ENCODE measurements at places on chromosomes 6 and 20. TPM values are rescaled to one million over a fixed set of nuclear protein-coding genes. Genes with fewer than 3 reads are reported as not detected.
A peak's percentile ranks its signal among the peaks of the same experiment; 100 is the strongest.

- no peak for DNase-seq
Observed at GRCh38 chr6:84847390-84848160, 83.2 kb upstream of the TBX18 start.

- DNase-seq, result no peak
Observed at GRCh38 chr6:44062771-44063560, 64.3 kb downstream of the MRPL14 start.

- DNase-seq, result no peak
Observed at GRCh38 chr20:60691966-60692615, 560.0 kb upstream of the CDH4 start.

DNA sequence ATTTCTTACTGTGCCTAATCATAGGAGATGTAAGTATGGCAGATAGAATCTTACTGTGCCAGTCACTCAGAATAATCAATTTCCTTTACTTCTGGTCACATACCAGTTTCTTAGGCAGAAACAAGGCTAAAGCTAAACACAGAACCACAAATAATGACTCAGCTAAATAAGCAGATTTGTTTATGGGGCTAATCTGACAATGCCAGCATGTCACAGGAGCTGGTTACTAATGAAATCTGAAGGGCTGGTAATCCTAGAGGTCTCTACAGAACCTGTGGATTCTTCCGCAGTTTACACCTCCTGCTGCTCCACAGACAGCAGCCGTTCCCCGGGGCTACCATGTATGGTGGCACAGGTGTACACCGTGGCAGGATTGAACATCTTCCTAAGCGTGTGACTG, 80.8 kb downstream of the LYRM4 start:
- no peak for DNase-seq

DNA sequence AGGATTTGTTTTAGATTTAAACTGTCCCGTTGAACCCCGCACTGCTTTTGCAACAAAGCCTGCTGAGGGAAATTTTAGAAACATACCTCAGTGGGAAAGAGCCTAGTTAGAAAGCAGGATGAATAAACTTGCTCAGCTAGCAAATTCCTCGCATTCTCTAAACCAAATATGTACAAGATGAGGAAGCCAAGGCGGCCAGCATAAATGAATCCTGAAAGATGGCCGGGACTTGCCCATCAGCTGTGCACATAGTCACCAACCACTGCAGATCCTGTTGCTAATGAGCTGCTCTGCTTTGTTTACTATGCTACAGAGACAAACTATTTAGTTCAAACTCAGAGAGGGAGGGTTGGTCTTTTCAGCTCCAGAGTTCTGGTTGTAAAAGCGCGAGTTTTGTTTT, 49.0 kb downstream of the TMEM170B start:
- DNase-seq, result no peak

- no peak for DNase-seq
Observed at GRCh38 chr20:18138266-18138582, 561 bp downstream of the KAT14 start.

- DNase-seq, result no peak
Observed at GRCh38 chr6:5303682-5304081, 42.4 kb downstream of the FARS2 start.

- no peak for DNase-seq
Observed at GRCh38 chr6:320351-321157, 28.3 kb downstream of the DUSP22 start.

DNA sequence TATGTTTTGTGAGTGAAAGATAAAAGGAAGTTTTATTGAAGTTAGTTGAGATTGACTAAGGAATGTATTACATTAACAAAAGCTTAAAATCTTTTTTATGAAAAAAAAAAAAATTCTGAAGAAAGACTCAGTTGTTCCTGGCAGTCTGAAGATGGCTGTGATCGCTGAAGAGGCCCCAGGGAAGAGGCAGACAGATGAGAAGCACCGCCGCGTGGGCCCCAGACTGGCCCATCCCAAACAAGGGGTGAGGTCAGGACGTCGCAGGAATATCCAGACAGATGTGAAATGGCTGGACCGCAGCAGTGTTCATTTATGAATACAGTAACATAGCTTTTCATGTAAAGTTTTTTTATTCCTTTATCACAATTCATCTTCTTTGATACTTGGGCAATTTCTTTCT, 194.2 kb downstream of the TBXT start:
- DNase-seq, result no peak

DNA sequence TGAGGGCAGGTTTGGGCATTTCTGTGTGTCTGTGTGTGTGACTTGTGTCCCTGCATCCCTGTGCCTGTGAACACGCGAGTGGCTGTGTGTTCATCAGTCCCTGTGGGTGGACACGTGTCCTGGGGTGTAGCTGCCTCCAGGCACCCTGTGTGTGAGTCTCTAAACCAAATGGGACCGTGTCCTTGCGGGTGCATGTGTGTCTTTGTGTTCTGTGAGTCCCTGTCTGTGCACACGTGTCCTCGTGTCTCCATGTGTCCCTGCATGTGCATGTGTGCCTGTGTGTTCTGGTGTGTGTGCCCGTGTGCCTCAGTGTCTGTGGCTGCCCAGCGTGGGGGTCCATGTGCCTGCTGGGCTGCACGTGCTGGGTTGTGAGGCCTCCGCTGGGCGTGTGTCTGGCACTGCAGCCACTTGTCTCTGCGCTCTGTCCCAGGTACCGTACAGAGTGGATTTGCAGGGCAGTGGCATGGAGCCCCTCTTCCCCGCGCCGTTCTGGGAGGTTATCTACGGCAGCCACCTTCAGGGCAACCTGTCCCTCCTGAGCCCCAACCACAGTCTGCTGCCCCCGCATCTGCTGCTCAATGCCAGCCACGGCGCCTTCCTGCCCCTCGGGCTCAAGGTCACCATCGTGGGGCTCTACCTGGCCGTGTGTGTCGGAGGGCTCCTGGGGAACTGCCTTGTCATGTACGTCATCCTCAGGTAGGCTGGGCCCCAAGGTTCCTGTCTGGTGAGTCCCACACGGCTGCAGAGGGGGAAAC, 8.2 kb upstream of the LKAAEAR1 start:
- DNase-seq, result no peak

GRCh38 chr20:2746636-2747265, 53.7 kb downstream of the CPXM1 start:
- peak; percentile 10 for DNase-seq

DNA sequence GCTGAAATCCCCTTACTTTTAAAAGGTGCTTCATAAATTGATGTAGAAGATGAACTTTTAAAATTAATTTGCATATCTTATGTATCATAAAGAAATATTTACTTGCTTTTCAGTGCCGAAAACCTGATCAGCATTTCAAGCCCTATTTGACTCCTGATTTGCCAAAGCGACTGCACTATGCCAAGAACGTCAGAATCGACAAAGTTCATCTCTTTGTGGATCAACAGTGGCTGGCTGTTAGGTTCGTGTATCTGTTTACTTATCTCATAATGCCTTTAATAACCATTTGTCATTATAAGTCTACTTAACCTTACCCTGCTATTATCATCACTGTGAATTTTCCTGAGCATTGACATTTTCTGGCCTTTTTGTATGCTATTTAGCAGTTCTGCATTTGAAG, 7.8 kb downstream of the OR2A4 start:
- DNase-seq, result no peak

GRCh38 chr20:48957533-48957932, 36.0 kb downstream of the ARFGEF2 start:
- DNase-seq, result no peak

GRCh38 chr6:107064579-107065065, 36.6 kb downstream of the MTRES1 start:
- peak; percentile 44 for DNase-seq

- DNase-seq, result no peak
Observed at GRCh38 chr6:130697271-130697994, 129.8 kb upstream of the SMLR1 start.

DNA sequence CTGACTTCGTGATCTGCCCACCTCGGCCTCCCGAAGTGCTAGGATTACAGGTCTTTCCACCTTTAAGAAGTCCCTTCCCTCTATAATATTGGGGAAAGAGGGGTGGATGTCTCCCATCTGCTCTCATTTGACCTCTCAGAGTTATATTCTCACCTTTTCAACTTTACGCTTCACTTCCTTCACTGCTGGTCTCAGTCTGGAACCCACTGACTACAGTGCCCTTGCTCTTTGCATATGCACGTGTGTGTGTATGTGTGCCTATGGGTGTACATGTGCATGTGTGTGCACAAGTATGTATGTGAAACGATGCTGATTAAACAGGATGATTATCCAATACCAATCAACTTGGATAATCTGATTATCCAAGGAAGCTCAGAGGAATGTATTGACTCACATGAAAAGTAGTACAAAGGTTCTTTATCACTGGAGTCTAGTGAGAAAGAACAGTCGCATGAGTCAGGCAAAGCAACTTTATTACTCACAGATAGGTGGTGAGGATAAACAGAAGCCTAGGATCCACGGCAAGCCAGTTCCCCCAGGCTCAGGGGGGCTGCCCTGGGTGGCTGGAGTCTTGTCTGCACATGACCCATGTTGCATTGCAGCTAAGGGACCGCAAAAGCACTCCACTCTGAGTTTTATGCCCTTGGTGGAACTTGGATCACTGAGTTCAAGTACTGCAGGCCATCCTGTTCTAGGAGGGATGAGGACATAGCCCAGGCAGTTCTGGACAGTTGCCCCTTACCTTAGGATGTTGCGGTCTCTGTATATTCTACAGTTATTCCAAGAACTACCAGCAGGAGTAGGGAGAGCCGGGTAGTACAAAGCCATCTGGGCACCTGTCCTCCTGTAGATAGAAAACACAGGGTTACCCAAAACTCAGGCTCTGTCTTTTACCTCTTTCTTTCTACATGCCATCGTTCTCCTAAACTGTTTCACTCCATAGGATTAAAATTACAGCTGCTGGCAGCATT, 50.9 kb downstream of the SNRNP48 start:
- DNase-seq, result no peak

- DNase-seq, result no peak
Observed at GRCh38 chr20:1897541-1897940, 2.3 kb downstream of the SIRPA start.

GRCh38 chr20:17722493-17723300, 22.9 kb downstream of the BANF2 start:
- no peak for DNase-seq

The BEND3 gene
- total RNA-seq, result 3.6 TPM

The SAMD5 gene
- total RNA-seq, result 9.2 TPM

The CALHM6 gene
- 8.2 TPM for total RNA-seq

The KCNQ2 gene
- total RNA-seq, result 2.2 TPM

The NKX2-4 gene
- total RNA-seq, result not detected

The ACTL10 gene
- 3.0 TPM for total RNA-seq
